Colonic mucosa (tissue), 4 donors: ENCODE measurements at places on chromosomes 6 and 20. TPM values are rescaled to one million over a fixed set of nuclear protein-coding genes. Genes with fewer than 3 reads are reported as not detected.

The SLC44A4 gene
- total RNA-seq: 779 TPM

DNA sequence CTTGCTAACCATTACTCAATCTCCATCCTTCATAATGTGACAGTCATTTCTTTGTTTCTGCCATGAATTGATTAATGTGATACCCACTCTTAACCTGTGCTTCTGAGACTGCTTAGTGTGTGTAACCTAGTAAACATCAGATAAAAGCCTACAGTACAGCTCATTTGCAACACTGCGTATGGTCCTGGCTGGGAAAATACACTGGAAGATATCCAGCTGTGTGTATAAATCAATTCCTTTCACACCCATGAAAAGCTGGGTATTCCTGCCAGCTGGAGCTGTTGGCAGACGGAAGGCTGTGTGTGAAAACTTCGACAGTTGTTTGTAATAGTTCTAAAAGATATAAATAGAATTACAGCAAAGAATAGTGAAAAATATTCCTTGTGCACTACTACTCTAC, 509.2 kb downstream of the FRK start:
- DNase-seq: no peak

GRCh38 chr6:4853782-4854511, 77.7 kb downstream of the CDYL start:
- no peak for DNase-seq

DNA sequence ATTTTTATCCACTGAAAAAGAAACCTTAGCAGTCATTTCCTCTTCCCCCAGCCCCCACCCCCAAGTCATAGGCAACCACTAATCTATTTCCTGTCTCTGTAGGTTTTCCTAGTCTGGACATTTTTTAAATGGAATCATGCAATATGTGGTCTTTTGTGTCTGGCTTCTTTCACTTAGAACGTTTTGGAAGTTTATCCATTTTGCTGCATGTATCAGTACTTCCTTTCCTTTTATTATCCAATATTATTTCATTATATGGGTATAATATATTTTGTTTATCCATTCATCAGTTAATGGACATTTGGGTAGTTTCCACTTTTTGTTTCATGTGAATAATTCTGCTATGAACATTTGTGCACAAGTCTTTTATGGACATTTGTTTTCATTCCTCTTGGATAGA, 99.3 kb upstream of the BMP5 start:
- no peak for DNase-seq
